Neural crest cell (in vitro differentiated cells): ENCODE measurements at places on chromosomes 3 and 15. TPM values are rescaled to one million over a fixed set of nuclear protein-coding genes. Genes with fewer than 3 reads are reported as not detected.

DNA sequence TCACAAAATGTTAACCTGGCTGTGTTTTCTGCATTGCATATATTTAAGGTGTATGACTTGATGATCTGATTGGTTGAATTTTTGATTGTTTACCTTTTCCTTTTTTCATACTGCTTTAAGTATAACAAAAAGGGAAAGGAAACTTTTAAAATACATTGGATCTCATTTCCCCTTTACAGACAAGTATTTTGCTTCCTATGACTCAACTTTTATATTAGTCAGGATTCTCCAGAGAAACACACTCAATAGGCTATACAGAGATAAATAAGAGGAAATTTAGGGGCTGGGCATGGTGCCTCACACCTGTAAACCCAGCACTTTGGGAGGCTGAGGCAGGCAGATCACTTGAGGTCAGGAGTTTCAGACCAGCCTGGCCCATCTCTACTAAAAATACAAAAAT, 205.8 kb downstream of the TJP1 start:
- DNase-seq, result no peak

- no peak for DNase-seq
Measured at GRCh38 chr15:68148039-68148438, 57.1 kb downstream of the CALML4 start.

DNA sequence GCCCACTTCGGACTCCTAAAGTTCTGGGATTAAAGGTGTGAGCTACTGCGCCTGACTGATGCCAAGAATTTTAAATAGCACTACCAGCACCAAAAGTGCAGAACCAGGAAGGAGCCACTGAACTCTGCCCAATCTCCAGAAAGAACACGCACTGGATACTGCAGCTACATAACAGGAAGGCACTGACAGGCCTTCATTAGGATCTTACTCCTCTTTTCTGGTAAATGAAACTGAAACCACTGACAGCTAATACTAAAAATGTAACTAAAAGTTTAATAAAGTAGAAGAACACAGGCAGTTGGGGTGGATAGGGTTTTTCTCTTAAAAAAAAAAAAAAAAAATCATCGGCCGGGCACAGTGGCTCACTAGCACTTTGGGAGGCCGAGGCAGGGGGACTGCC, 74.1 kb upstream of the CHRM5 start:
- no peak for DNase-seq

DNA sequence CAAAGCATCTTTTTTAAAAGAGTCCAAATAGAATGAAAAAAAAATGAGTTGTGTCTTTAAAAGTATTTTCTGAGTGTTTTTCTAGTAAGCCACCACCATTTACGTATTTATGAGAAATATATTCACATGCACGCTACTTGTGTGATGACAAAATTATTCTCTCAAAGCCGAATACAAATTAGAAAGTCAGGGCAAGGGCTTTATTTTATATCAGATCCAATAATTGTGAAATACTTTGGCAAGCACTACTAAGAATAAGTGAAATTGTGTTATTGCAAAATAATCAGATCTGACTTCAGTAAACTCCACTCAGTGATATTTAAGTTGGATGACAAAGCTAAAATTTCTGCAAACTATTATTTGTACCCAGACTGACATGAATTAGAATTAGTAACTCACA, 589.3 kb upstream of the KCNMB2 start:
- no peak for DNase-seq

DNA sequence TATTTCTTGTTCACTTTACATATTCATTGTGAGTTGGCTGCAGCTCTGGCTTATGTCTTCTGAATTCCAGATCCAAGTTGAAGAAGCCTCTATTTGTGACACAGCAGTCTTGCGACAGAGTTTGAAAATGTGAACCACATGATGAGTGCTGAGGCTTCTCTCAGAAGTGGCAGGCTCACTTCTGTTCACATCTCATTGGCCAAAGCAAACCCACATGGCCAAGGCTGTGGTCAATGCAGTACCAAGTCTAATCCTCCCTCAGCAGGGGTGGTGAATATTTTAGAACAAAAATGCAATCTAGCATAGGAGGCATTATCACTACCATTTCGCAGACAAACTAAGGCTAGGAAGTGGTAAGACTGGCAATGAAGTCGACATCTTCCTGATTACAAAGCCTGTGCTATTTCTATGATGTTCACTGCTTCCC, 45.2 kb downstream of the CDCP1 start:
- DNase-seq, result no peak

DNA sequence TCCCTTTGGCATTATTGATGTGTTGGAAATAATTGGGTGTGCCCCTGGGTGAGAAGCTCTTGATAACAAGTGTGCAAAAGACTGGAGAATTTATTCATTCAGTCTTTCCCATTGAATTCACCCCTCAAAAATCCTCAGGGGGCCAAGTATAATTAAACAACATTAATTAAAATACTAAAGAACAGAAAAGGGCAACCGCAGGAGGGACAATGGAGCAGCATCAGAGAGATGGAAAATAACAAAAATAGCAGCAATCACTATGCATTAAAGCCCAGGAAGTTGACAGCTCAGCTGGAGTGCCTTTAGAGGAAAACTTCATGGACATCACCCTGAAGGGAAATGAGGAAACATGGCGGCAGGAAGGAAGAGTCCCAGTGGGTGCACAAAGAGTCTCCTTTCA, 227.6 kb downstream of the MINAR1 start:
- DNase-seq, result no peak

GRCh38 chr15:84816694-84817465, at the start of gene ALPK3:
Gene ALPK3 (plus strand): TSS chr15:84817356. CDS start chr15:84817453, 97 bp downstream.
- DNase-seq, result peak; percentile 27

- DNase-seq, result no peak
Measured at GRCh38 chr3:128550113-128550440, 57.1 kb upstream of the GATA2 start.

DNA sequence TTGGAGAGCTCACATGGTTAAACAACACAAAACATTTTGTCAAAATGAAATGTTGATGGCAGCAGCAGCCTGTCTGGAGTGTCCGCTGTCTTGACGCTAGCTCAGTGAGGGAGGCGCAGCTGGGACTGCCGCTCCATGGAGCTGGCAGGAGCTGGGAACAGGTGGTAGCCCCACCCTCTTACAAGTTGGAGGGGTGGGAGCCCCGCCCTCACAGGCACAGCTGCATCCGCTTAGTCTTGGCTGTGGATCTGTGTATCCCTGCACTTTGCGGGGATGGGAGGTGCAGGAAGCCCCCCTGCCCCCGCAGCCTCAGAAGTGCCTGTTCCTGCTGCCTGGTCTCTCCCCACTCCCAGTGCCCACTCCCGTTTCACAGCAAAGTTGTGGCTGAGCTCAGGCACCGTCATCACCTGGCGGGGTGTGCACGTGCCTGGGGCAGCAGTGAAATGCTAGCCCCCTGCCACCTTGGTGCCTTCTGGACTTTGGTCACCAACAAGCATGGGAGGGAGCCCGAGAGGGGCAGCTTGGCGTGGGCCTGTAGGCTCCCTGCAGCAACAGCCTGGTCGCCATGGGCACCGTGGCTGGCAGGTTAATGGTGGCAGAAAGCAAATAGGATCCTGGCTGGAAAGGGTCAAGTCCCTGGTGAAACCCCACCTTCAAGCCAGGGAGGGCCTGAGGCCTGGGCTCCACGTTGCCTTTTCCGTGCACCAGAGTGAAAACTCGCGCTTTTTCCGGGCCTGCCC, 53.8 kb upstream of the CADM2 start:
- DNase-seq, result no peak

- no peak for DNase-seq
Measured at GRCh38 chr3:8824238-8824637, 54.8 kb upstream of the OXTR start.

- no peak for DNase-seq
Measured at GRCh38 chr15:56893364-56893678, 25.1 kb upstream of the TCF12 start.

GRCh38 chr3:117746066-117746465, 1036.5 kb downstream of the TUSC7 start:
- DNase-seq, result no peak

DNA sequence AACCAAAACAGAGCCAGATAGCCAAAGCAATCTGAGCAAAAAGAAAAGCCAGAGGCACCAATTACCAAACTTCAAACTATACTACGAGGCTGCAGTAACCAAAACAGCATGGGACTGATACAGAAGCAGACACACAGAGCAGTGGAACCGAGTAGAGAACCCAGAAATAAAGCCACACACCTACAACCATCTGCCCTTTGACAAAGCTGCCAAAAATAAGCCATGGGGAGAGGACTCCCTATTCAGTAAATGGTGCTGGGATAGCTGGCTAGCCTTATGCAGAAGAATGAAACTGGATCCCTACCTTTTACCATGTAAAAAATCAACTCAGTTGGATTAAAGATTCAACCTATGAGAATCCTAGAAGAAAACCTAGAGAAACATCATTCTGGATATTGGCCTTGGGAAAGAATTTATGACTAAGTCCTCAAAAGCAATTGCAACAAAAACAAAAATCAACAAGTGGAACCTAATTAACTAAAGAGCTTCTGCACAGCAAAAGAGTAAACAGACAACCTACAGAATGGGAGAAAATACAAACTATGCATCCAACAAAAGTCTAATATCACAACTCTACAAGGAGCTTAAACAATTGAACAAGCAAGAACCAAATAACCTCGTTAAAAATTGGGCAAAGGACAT, 95.1 kb downstream of the APBA2 start:
- DNase-seq, result no peak

GRCh38 chr3:13491206-13491974, 11.3 kb downstream of the HDAC11 start:
- no peak for DNase-seq

- DNase-seq, result peak; percentile 11
Measured at GRCh38 chr15:85689729-85690128, 105.0 kb downstream of the KLHL25 start.

- no peak for DNase-seq
Measured at GRCh38 chr3:30577788-30578187, 28.6 kb upstream of the TGFBR2 start.

- no peak for DNase-seq
Measured at GRCh38 chr3:156694536-156694935, 20.1 kb downstream of the TIPARP start.

GRCh38 chr3:77500721-77501120, 460.8 kb downstream of the ROBO2 start:
- DNase-seq, result no peak

DNA sequence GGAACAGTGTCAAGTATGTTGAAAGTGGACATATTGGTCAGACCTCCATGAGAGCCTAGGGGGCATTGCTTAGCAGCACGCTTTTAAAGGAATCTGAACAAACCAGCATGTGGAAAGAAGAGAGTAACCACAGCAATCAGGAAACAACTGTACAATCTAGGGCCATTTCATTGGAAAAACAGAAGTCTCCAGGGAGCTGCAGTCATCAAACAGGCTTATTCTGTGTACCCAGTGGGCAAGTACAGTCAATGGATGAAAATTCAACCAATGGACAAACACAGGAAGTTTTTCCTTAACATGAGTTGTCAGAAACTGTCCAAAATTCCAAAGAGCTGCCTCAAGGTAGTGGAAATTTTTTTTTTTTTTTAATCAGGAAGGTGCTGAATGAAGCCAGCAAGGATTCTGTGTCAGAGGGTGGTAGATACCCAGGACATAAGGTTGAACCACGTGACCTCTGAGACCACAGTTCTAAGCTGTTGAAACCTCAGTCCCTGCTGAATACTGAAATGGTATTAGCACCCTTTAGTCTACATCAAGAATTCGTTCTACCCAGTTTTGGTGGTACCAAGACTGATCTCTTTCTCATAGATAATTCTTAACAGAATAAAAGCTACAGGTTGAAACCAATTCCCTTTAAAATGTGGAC, 4.4 kb upstream of the DLG1 start:
- DNase-seq, result no peak

DNA sequence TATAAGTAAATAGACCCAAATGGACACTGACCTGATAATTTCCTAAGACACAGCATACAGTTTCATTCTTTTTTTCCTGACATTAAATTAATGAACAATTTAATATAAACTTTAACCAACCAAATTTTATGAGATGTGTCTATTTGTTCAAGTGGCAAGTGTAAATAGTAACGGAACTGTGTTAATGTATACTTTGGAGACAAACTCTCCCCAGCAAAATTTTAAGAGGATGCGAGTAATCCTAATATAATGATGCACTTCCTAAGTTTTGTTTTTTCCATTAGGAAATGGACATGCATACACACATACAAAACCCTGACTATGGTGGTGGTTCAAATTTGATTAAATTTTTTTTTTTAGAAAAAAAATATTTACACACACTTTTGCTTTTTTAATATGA, 38.5 kb upstream of the MYH15 start:
- no peak for DNase-seq

- no peak for DNase-seq
Measured at GRCh38 chr3:176479248-176479647, 718.0 kb downstream of the TBL1XR1 start.

GRCh38 chr15:70778258-70779076, 15.1 kb upstream of the UACA start:
- DNase-seq, result no peak

GRCh38 chr15:99180086-99180963, 69.1 kb downstream of the TTC23 start:
- no peak for DNase-seq

GRCh38 chr15:70777170-70777926, 14.0 kb upstream of the UACA start:
- DNase-seq, result no peak

- no peak for DNase-seq
Measured at GRCh38 chr3:85397434-85397833, 438.6 kb downstream of the CADM2 start.

- no peak for DNase-seq
Measured at GRCh38 chr15:55247766-55248427, 41.7 kb downstream of the RAB27A start.

Gene NR2E3
- not detected in 2 replicates for total RNA-seq

Gene GHSR
- total RNA-seq, result not detected in 2 replicates

Gene ECE2
- not detected in 2 replicates for total RNA-seq
